ENCODE measurements at places on chromosomes 1 and 21.

DNA sequence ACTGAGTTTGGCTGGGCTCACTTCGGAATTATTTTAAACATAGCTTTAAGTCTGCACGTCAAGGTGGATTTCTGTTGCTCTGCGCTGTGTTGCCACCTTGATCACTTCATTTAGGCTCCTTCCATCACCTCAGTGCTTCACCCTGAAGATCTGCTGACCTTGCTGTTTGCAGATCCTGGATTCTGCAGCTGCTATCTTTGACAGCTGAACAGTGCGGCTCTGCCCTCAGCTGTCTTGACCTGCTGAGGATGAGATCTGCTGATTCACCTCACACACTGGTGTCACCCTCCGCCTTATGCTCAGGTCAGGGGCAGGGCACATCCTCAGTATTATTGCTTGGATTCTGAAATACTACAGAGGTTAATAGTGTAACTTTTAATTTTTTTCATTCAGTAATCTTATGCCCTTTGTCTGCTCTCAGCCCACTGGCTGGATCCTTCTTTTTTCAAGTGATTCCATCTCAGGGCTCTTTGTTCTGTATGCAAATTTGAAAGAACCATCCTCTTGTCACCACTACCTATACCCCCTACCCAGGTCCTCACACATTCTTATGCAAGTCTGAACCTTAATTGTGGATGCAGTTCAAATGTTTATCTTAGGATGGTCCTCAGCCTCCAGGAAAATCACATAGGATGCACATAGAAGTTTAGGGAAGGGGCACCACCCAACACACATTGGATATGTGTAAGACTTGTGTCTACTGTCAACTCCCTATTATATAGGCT, 364.0 kb downstream of the OLFM3 start:
- no peak for DNase-seq

DNA sequence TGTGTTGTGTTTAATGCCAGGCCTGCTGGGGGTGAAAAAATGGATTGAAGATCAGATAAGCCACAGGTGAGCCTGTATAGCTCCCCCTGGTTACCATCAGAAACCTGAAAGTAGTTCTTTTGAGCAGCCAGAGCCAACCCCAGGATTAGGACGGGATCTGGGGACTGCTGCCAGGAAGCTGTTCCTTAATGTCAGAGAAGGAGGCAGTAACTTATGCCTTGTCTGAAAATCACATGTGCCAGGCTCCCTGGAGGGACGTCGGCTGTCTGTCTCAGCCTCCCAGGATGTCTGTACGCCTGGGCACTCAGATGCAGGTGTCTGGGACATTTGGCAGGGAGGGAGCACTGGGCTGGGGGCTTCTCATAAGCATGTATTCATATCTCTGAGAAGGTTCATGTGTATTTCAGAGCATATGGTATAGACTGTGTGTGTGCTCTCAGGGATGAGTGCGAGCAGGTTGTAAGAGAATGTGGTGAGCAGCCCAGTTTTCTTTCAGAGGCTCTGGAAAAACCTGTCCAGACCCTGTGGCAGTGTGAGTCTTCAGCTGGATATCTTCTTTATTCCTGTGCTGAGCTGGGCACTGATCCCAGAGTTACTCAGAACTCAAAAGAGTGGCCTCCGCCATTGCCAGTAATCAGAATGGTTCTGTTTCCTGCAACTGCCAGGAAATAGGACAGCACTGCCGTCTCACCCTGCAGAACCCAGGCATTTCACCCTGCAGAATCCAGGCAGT, 2.8 kb downstream of the FAM43B start:
- DNase-seq = no peak

GRCh38 chr1:77031106-77031662, 163.9 kb downstream of the ST6GALNAC5 start:
- no peak for DNase-seq

DNA sequence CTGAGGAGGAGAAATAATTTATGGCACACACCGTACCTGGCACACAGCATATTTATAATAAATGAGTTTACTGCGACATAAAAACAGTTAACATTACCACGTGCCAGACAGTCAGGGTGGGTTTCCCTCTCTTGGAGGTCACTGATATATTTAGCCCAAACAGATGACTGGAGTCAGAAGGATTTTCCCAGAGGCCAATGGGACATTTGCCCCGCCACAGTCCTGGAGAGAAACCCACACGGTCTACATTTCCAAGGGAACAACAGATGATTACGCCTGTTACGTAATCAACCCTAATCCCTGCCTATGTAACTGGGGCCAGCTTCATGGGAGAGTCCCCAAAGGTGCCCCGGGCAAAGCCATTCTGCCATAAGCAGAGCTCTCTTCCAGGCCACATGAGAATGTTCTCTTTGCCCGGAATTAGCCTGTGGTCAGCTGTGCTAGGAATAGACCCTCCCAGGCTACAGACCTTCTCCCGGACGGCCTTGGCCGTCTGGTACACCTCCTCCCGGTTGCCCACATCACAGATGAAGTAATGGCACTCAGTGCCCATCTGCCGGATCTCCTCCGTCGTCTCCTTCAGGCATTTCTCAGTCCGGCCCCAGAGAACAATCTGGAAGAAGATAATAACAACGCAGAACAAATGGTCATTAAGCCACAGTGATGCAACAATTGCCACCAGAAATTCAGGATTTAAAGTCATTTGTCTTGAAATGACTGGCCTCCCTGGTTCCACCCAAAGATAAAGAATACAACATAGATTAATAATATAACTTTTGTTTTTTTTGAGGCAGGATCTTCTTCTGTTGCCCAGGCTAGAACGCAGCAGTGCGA, 37.7 kb downstream of the DHRS3 start:
- DNase-seq = no peak

GRCh38 chr21:45288441-45288841, 746 bp upstream of the POFUT2 start:
- no peak for DNase-seq

GRCh38 chr1:102107441-102107840, 110.7 kb upstream of the OLFM3 start:
- no peak for DNase-seq

DNA sequence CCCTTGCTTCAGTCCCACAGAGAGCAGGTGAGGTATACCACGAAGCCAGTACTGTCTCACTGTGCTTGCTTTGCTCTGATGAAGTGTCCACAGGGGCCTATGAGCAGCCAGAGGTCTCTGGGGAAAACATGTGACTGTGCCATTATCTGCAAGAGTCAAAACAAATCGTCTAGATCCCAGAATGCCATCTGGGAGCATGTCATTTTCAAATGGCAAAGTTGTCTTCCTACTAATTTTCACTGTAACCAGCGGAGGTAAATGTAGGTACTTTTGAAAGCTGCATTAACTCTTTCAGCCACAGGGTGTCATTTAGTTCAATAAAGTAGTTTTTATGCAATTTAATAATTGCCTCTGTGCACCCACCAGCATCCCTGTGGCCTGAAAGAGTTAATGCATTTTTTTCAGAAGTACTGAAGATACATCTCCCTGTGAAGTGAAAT, 173.6 kb upstream of the SGIP1 start:
- DNase-seq = no peak

DNA sequence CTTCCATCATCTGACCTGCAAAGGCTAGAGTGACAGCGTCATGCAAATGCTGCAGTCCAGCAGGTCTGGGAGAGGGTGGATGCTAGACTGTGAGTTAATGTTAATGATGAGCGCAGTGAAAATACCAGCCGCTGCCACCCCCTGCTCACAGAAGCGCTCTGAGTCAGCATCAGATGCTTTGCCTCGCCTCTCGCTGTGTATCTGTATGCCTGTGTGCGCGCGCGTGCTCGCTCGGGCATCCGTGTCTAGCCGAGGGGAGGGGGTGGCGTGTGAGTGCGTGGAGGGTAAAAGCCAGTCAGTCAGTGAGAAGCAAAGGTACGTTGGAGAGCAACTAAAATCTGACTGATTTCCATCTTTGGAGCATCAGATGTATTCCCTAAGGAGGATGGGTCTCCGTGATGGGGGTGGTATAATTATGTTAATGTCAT, 858.7 kb downstream of the USP25 start:
- DNase-seq = no peak

DNA sequence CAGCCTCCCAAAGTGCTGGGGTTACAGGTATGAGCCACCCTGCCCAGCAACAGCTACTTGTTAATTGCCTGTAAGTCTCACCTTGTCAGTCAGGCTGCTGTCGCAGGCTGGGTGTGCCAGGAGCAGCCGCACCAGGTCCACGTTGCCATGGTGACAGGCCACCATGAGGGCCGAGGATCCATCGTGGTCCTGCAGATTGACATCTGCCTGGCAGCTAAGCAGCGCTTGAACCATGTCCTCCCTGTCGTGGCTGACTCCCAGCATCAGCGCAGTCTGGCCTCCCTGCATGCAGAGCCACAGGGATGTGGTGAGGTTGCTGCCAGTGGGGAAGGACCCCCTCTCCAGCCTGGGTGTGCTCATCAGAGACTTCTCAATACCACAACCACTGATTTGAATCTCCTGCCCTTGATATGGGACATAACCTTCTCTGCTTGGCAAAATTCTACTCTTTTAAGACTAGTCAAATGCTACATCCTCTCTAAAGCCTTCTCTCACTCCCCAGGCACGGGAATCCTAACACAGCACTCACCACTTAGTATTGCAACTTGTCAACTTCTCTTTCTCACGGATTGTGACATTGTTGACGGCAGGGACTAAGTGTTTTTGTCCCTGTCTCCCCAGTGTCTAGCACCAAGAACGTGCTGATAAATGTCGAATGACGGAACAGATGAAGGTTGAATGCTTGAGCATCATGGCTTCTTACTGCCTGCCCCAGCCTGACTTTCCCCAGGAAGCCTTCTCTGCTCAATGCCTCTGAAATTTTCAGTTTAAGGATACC, 52.9 kb downstream of the L1TD1 start:
- DNase-seq = no peak

- DNase-seq = no peak
Observed at GRCh38 chr1:75127916-75128717, 6.1 kb upstream of the LHX8 start.

DNA sequence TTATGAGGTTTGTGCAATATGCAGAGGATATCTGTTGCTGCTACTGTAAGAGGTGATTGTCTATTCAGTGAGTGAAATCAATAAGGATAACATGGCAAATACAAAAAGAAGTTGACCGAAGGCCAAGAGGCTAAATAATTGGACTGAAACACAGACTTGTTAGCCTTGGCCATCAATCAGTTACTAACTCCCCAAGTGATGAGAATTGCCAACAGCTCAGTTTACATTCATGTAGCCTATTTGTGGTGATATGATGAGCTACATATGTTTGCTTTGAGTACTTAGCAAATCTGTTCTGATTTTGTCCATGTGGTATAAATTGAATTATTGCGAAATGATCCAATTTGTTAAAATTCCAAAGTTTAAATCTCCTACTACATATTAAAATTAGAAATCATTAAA, 68.6 kb upstream of the VAV3 start:
- no peak for DNase-seq

DNA sequence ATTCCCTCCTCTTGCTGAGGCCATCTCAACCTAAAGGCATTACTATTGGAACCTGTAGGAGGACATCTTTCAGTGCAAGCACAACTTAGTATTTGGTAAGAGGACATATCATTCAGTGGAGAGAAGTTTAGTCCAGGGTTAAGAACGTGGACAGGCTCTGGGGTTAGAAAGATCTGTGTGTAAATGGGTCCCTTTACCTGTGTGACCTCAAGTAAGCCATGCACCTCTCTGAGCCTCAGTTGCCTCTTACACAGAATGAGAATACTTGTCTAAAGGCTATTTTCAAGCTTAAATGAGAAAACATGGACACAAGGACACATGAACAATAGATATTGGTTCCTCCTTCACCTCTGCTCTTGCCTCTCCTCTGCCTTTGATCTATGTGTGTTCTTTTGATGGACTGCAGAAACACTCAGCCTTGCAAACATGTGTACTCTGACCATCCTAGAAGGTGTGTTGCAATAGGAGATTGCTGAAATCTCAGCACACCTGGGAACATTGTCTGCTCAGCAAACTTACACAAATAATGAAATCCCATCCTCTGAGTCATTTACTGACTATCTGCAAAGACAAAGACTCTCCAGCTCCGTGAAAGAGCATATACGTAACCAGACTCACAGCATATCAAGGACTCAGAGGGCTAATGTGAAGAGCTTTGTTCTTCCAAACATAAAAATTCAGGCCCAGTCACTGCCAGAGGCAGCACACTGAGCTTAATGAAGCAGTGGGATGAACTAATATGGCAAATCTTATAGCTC, 143.8 kb downstream of the DAB1 start:
- no peak for DNase-seq

DNA sequence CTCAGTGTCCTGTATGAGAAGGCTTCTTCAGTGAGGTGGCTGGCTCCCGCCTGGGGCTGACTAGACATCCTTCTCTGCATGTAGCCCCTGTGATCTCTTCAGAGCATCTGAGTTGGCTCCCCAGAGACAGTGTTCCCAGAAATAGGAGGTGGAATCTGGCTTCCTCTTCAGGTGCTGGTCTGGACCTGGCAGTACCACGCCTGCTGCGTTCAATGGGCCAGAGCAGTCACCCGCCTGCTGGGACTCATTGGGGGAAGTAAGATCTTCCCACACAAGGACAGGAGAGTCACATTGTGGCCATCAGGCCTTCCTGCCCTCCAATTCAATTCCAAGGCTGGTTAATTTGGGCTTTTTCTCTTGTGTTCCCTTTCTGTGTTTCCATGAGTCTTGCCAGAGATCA, 51.0 kb downstream of the ADARB1 start:
- no peak for DNase-seq

- DNase-seq = no peak
Observed at GRCh38 chr1:118323246-118323645, 138.2 kb upstream of the SPAG17 start.

GRCh38 chr1:33541966-33542365, 69.5 kb downstream of the ZSCAN20 start:
- no peak for DNase-seq

GRCh38 chr21:22703521-22703920, 1705.3 kb downstream of the NCAM2 start:
- no peak for DNase-seq

DNA sequence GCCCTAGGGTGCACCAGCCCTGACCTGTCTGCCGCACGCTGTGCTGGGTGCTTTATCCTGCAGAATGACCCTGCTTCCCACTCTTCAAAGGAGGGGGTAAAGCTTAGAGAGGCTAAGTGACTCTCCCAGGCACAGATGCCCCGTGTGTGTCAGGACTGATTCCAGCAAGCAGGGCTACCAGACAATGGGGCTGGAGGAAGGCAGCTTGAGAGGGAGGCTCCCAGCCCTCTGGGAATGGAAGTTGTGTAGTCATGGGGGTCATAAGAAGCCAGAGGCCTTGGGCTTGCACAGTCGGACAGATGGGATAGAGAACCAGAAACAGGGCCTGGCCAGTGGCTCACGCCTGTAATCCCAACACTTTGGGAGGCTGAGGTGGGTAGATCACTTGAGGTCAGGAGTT, 94.1 kb upstream of the KLHDC7A start:
- DNase-seq = no peak

GRCh38 chr1:233465745-233466343, 138.3 kb downstream of the MAP3K21 start:
- no peak for DNase-seq

GRCh38 chr1:221696718-221697461, 45.0 kb downstream of the DUSP10 start:
- DNase-seq = no peak

DNA sequence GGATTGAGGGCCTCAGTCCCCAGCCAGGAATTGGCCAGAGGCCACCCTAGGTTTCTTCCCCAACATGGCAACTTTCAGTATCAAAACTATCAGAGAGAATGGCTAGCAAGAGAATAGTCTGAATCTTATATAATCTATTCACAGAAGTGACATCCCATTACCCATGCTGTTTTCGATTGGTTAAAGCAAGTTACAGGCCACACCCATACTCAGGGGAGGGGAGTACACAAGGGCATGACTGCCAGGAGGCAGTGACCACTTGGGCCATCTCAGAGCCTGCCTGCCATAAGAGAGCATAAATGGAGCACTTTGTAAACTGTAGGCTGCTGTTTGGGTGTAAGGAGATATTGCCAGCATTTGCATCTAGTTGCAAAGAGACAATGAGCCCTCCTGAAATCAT, 65.4 kb downstream of the FAM163A start:
- no peak for DNase-seq

Measured in stimulated activated CD4-positive, alpha-beta T cell treated with anti-CD3 and anti-CD28 coated beads, TNF-alpha, amount 100 ng/mL, for 1 hour (primary cell).